ENCODE measurements at places on chromosomes 1 and 21.

DNA sequence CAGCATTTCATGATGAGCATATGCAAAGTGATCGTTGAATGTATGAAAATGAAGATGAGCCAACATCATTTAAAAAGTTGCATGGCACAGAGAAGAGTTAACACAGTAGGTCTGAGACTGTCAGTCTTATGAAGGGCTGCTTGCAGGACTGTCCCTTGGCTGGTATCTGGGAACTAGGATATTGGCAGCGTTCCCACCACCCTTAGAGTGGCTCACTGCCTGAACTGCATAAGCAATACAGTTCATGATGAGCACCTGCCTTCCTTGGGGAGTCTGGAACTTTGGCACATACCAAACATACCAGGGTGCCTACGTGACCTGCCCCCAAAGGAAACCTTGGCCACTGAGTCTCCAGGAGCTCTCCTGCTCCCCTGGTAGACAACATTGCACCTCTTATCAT, 161.8 kb downstream of the DSCAM start:
- DNase-seq: no peak

GRCh38 chr1:231986631-231987336, 360.2 kb downstream of the DISC1 start:
- DNase-seq: no peak

GRCh38 chr1:3183411-3183810, 114.4 kb downstream of the PRDM16 start:
- no peak for DNase-seq

DNA sequence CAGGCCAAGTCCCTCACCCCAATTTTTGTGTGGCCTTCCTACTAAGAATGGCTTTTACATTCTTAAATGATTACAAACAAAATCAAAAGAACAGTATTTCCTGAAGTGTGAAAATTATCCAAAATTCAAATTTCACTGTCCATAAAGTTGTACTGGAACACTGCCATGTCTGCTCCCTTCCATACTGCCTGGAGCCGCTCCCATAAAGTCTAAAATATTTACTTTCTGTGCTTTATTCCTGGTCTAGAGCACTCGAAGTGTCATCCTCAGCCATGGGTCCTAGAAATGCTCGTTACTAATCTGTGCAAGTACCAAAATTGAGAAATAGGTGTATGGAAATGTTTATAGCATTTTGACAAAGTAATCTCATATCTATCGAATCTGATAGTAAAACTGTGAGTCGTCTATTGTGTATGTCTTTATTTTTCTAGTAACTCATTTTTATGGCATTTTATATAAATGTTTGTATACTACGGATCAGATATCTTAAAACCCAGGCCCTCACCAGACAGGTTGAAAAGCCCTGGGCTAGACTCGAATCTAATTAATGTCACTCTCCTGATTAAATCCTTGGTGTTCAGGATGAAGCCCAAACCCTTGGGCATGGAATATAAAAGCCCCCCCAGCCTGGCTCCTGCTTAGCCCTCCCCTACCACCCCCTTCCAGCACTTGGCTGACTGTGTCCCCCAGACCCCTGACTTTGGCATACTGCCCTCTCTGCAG, 4.9 kb downstream of the LBR start:
- DNase-seq: no peak

GRCh38 chr21:15534450-15534886, 195.3 kb upstream of the USP25 start:
- DNase-seq: no peak

DNA sequence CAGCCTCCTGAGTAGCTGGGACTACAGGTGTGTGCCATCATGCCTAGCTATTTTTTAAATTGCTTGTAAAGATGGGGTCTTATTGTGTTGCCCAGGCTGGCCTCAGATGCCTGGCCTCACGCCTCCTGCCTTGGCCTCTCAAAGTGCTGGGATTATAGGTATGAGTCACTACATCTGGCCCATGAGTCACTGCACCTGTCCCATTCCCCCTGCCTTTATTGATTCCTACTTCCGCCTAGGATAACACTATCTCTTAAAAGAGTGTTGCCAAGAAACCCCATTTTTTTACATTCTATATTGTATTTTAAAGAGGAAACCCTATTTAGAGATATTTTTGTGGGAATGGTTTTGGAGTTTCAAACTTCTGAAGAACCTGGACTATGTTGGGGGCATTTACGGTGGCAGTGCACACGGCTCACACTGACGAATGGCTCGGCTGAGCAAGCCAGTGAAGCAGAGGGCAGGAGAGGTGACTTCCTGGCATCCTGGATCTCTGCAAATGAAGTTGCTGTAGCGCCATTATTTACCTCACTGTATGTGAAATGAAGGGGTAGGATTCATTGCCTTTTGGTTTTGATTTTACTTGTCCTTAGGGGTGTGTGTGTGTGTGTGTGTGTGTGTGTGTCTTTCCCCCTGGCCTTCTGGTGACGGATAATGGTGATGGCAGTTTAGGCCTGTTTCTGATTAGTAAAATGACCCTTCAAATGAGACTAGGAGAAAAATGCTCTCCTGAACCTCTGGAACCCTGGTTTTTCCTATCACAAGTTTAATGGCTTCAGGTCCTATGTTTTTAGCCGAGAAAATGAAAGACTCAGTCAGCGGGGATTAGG, 22.5 kb downstream of the KIF26B start:
- DNase-seq: no peak

DNA sequence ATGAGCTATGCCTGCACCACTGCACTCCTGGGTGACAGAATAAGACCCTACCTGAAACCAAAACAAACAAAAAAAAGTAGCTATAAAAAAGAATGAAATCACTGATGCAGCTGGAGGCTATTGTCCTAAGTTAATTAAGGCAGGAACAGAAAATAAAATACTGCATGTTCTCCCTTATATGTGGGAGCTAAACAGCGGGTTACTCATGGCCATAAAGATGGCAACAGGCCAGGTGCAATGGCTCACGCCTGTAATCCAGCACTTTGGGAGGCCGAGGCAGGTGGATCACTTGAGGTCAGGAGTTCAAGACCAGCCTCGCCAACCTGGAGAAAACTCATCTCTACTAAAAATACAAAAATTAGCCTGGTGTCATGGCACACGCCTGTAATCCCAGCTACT, 152.7 kb downstream of the PIK3R3 start:
- no peak for DNase-seq

DNA sequence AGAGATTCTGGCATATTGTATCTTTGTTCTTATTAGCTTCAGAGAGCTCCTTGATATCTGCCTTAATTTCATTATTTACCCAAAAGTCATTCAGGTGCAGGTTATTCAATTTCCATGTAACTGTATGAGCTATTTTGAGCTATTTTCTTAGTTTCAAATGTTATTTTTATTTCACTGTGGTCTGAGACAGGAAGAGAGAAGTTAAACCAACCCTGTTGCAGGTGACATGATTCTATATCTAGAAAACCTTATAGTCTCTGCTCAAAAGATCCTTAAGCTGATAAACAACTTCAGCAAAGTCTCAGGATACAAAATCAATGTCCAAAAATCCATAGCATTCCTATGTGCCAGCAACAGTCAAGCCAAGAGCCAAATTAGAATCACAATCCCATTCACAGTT, 1644.0 kb upstream of the B3GALT2 start:
- no peak for DNase-seq

DNA sequence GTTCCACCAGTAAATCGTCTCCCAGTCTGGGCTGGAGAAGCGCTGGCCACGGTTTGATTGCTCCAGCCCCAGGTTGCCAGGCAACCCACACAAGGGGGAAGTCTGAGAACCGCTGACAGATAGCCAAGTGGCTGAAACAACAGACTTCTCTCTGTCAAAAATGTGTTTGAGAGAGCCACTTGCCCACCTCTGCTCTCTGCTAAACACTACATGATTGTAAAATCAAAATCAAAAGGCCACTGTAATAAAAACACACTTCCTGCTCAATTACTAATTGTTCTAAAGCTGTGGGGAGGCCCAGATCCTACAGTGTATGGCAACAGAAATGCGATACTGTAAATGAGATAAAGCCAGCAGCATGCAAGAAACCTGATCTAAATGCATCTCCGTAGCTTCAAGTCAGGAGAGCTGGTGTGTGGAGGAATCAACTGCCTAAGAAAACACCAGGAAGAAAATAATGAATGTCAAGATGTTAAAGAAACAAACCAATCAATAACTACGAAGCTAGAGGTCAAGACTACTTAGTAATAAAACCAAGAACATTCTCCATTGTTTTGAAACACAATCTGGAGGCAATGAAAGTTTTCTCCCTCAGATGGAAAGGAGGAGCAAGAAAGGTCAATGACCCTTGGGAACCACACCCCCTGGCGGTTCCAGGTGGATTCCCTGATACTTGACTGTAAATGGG, 121.2 kb downstream of the SLC45A1 start:
- DNase-seq: no peak

DNA sequence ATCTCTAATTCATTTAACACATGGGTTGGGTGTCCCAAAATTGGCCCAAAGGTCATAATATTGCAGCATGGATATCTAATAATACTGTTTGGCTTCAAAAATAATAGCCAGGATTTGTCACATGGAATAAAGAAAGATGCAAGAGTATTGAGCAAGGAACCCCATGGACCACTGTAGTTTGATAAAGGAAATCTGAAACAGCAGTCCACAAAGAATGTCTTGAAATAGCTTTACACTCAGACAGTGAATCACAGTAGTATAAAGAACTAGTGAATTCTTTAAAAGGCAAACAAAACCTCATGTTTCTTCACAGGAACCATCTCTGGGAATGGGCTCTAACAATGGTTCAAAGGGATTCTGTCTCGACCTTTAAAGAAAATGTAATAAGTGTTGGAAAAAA, 576.1 kb upstream of the ZRANB2 start:
- no peak for DNase-seq

DNA sequence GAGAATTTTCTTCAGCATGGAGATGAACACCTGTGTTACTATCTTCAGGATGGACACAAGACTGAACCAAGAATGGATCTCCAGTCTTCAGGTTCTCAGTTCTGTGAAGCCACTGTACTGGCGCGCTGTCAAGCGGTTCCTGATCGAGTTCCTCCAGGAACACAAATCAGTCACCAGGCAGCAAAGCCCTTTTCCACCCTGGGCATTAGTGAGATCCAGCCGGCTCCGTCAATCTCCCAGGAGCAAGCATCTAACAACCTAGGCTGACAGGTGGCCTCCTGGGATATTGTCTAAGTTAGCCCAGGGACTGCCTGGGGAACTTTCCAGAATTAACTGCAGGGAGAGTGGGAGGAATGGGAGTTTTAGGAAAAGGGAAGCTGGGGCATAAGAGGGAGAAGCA, 9.7 kb upstream of the IGFN1 start:
- no peak for DNase-seq

GRCh38 chr1:60668585-60668984, 413.8 kb upstream of the NFIA start:
- DNase-seq: no peak

- no peak for DNase-seq
These were observed 442.8 kb downstream of the SETD4 start for GRCh38 chr21:35617491-35617890.

DNA sequence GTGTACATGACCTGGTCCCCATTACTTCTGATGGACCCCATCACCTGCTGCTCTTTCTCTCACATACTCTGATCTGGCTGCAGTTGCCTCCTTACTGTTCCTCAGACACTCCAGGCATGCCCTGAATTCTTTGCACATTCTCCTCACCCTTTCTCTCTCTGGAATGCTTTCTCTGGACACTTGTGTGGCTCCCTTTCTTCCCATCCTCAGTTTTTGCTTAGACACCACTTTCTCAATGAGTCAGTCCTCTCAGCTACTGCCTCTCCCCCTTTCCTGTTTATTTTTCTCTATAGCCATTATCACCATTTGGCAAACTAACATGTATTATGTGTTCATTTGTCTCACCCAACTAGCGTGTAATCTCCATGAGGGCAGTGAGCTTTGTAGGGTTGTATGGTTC, 28.1 kb downstream of the PLXNA2 start:
- no peak for DNase-seq

DNA sequence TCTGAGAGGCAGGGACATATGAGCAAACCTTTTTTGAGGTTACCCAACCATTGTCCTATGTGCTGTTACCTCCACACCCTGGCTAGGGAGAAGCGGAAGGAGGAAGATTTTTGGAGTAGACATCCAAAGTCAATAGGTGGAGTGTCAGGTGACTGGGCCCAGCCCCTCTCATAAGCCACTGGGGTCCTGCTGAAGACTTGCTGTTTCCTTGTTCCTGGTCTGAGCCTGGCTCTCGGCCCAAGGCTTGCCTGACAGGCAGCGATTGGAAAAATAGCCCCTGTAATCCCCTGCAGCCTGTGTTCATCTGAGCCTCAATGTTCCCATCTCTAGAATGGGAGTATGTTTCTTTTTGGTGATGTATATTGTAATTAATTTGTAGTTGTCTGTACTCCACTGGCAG, 6.9 kb upstream of the PIGR start:
- DNase-seq: no peak

- DNase-seq: no peak
These were observed 574.9 kb upstream of the CAMK1G start for GRCh38 chr1:209008586-209008985.

DNA sequence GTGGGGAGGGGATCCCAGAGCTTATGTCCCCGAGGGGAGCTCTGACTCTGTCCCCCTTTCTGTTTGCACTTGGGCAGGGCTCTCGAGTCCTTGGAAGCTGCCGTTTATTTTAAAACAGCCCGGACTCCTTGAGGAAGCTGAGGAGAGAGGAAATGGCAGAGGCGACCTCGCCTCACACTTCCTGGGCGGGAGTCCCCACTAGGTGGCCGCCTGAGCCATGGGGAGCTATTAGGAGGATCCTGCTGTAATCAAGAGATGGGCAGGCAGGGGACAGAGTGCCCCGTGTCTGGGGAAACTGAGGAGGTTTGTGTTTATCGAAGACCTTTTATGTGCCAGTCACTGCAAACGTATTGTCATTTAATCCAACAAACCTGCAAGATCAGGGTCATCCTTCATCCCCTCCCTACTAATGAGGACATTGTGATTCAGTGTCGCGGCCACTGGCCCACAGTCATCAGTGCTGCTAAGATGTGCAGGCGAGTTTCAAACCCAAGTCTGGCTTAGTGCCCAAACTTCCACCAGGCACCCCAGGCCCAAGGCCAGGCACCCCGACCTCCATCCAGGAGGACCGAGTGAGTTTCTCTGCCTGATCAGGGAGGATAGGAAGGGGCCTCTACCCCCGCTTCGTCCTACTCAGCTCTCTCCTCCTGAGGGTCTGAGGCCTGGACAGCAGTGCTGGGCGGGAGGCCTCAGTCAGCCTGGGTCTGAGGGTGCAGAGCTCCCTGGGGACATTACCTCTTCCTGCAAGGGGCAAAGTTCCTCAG, 316.9 kb upstream of the VAMP3 start:
- DNase-seq: no peak

DNA sequence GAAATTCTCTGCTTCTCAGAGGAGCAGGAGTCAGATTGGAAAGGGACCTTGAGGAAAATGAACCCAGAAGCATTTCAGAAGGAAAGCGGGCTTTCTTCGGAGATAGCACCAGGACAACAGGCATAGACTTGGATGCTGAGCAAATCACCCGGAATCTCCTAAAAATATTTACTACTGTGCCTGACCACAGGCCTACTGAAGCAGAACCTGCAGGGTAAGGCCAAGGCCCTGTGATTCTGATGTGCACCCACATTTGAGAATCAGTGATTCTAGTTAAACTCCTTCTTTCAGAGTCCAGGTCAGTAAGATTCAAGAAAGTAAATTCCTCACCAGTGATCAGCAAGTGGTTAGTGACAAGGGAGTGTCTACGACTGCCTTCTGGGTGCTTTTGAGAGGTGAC, 307.3 kb upstream of the DUSP10 start:
- no peak for DNase-seq

GRCh38 chr1:186212568-186213224, 162.4 kb downstream of the TPR start:
- DNase-seq: no peak

- DNase-seq: no peak
These were observed 57.0 kb downstream of the WARS2 start for GRCh38 chr1:119083479-119083878.
